WTC11 (cell line): ENCODE measurements at places on chromosomes 2 and 18.

GRCh38 chr2:79223539-79223938 is 64.0 kb upstream of the REG3A start:
- no peak for DNase-seq
- no peaks in the 10 kb centered on the region for H3K27me3 ChIP-seq
- H3K4me1 ChIP-seq, result no peaks in the 10 kb centered on the region
- no peak overlapping the region for H3K4me3 ChIP-seq

GRCh38 chr2:69067866-69068265 is 54.9 kb downstream of the ANTXR1 start:
- H3K4me3 ChIP-seq, result no peak overlapping the region
- no peaks in the 10 kb centered on the region for H3K36me3 ChIP-seq
- no peak overlapping the region for H3K27ac ChIP-seq
- no peak for DNase-seq
- no peaks in the 10 kb centered on the region for H3K4me1 ChIP-seq

- no peak overlapping the region for H3K4me3 ChIP-seq
- H3K27me3 ChIP-seq, result no peaks in the 10 kb centered on the region; the same call in 1 of the 2 replicates
- peak; percentile 21 for DNase-seq
- H3K4me1 ChIP-seq, result peaks cover 3% of the 10 kb centered on the region; the same call in 1 of the 2 replicates
- no peak overlapping the region for H3K27ac ChIP-seq
Observed at GRCh38 chr18:24683925-24684324, 223.5 kb downstream of the HRH4 start.

- H3K27ac ChIP-seq, result no peak overlapping the region
- no peaks in the 10 kb centered on the region for H3K27me3 ChIP-seq
- no peak for DNase-seq
Observed at GRCh38 chr2:220152281-220152935, 525.0 kb downstream of the SLC4A3 start.

GRCh38 chr18:43661570-43661969 is 384.3 kb upstream of the SYT4 start:
- no peaks in the 10 kb centered on the region for H3K36me3 ChIP-seq
- H3K27me3 ChIP-seq, result no peaks in the 10 kb centered on the region
- no peak overlapping the region for H3K4me3 ChIP-seq
- H3K4me1 ChIP-seq, result peaks cover 11% of the 10 kb centered on the region
